ENCODE measurements at places on chromosomes 11 and 22.

GRCh38 chr11:28835790-28836189, 727.6 kb downstream of the METTL15 start:
- no peak for DNase-seq

DNA sequence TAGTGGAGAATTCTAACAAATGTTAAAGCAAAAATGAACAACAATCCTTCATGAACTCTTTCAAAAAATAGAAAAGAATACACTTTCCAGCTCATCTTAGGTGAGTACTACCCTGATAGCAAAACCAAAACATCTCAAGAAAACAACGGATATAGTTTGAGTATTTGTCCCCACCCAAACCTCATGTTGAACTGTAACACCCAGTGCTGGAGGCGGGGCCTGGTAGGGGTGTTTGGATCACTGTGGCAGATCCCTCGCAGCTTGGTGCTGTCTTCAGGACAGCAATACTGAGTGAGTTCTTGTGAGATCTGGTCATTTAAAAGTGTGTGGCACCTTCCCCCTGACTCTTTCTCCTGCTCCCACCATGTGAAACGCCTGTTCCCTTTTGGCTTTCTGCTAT, 27.0 kb downstream of the NCAPD3 start:
- DNase-seq = no peak

- DNase-seq = no peak
Measured at GRCh38 chr22:45470871-45471270, 31.8 kb upstream of the FBLN1 start.

GRCh38 chr11:128581561-128582272, 5.6 kb downstream of the ETS1 start:
- no peak for DNase-seq

DNA sequence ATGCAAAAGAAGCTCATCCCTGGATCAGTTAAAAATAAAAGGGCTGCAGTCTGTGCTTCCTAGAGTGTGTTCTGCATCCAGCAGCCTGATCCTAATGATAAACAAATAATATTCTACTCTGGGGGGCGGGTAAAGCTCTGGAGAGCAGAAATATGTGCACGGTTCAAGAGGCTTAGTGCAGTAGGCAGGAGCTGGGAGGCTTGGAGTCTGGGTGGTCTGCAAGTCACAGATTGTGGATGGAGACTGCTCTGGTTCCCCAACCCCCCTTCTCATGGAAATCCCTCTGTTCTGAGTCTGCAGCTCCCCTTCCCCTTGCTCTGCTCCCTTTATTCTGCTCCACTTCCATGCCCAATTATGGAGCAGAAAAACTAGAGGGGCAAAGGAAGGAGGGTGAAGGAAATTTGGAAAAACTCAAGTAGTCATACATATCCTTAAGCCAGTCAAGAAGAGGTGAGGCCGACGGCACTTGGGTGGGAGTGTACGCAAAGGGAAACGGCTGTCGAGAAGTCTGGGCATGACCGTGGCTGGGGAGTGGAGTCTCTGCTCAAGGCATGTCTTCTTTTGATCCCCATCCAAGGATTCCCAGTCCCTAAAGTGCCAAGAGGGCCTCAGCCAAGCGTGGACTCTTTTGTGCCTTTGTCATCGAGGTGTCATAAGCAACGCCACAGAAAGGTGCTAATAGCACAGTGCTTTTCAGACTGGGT, 16.3 kb upstream of the CLMP start:
- DNase-seq = no peak

- DNase-seq = no peak
Measured at GRCh38 chr11:126035718-126036117, 26.9 kb downstream of the CDON start.

DNA sequence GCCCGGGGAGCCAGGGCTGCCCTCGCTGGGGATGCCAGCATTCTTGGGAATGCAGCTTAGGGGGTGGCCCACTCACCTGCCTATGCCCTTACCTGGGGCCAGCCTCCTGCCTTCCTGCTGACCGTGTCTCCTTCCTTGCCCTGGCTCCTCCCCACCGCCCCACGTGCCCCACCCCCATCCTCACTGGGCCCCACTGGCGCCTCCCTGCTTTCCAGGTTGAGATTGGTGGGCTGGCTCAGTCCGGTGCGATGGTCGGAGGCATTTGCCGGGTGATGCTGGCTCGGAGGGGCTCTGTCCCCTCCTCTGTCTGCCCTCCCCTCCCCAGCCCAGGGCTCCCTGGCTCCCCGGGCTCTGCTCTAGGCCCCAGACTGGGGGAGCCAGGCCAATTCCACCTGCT, 34.1 kb upstream of the GRAMD4 start:
- DNase-seq = no peak

DNA sequence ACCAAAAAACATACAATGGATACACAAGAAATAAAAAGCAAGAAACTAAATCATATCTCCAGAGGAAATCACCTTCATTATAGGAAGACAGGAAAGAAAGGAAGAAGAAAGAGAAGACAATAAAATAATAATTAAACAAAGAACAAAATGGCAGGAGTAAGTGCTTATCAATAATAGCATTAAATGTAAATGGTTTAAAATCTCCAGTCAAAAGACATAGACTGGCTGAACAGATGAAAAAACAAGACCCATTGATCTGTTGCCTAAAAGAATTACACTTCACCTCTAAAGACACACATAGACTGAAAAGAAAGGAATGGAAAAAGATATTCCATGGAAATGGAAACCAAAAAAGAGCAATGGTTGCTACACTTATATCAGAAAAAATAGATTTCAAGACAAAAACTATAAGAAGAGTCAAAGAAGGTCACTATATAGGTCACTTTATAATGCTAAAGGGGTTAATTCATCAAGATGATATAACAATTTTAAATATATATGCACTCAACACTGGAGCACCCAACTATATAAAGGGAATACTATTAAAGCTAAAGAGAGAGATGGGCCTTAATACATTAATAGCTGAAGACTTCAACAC, 118.4 kb upstream of the SESN3 start:
- DNase-seq = no peak

GRCh38 chr11:116510886-116511650, 261.7 kb downstream of the BUD13 start:
- DNase-seq = no peak

DNA sequence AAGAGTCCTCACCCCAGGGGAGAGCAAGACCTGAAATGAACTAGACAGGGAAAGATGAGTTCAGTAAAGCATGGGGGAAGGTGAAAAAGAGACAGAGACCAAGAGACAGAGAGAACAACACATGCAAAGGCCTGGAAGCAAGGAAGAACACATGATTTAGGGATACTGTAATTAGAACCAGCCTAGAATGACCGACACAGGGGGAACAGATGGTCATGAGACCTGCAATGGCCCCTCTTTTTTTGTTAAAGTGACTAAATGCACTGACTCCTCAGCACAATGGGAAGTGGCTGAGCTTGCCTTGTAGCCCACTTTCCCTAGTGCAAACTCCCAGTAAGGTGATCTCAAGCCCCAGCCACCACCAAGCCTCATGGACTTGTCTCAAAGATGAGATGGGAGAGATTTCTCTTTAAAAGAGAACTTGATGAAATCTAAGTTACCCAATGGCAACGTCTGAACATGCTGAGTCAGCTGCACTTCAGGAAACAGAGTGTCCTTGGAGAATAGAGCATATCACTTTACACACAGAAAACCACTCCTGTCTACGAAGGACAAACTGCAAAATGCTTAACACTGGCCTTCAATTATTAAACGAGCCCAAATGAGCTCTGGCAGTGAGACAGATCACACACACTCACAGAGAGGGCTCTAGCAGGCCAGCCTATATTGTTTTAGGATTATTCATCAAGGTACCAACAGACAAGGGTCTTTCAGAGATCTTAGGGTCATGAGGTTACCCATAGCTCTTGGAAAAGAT, 91.0 kb downstream of the SERGEF start:
- DNase-seq = no peak

- DNase-seq = no peak
Measured at GRCh38 chr11:90284171-90284570, 61.3 kb upstream of the CHORDC1 start.

GRCh38 chr11:12629601-12630313, 44.5 kb upstream of the TEAD1 start:
- no peak for DNase-seq

DNA sequence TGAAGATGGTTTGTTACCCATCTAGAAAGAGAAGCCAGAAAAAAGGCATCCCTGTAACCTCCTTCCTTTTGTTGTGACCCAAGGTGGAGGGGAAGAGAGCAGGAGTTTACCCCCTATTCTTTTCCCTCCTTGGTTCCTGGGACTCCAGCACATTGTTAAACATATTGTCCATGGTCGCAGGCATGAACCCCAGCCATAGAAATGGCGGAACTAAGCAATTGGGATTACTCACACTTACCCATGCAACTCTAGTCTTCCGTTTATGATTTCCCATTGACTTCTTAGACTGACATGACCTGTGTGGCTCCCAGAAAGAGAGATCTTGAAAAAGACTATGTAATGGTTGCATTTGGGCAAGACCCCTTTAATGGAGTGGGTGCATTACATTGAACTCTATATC, 45.4 kb downstream of the OR4C46 start:
- no peak for DNase-seq

GRCh38 chr11:34774604-34775003, 141.6 kb downstream of the APIP start:
- DNase-seq = no peak

DNA sequence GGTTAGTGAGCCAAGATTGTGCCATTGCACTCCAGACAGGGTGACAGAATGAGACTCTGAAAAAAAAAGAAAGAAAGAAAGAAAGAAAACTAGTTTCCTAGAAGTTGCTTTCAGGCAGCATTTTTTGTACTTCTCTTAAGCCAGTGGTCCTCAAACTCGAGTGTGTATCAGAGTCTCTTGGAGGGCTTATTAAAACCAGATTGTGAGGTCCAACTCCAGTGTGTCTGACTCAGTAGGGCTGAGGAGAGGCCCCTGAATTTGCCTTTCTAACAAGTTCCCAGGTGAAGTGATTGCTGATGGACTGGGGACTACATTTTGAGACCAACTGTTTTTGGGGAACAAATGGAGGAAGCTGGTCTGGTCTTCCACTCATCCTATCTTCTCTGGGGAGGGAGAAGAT, 57.5 kb upstream of the VSTM5 start:
- no peak for DNase-seq

DNA sequence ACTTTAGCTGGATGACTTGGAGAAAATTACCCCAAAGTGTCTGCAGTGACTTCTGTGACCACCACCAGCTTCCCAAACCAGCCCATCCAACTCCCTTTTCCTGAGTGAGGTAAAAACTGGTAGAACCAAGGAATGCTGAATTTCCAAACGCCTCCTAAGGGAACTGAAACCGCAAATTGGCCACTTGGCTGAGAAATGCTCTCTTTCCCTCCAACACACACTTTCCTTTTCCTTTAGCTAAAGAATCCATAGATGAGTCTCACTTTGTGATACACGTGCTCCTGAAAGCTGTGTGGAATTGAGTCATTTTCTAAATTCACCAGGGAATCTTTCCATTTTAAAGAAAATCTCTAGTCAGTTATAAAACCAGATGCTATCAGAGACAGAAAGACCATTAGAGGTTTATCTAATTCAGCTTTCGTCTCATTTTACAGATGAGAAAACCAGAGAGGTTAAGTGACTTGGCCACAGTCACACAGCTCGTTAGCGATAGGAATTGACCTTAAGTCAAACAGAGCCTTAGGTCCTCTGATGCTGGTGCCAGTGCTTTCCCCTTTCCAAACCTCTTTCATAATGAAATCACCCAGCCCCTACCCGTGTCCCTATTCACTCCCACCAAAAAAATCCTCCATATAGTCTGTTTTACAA, 137.2 kb downstream of the COMMD9 start:
- DNase-seq = no peak

DNA sequence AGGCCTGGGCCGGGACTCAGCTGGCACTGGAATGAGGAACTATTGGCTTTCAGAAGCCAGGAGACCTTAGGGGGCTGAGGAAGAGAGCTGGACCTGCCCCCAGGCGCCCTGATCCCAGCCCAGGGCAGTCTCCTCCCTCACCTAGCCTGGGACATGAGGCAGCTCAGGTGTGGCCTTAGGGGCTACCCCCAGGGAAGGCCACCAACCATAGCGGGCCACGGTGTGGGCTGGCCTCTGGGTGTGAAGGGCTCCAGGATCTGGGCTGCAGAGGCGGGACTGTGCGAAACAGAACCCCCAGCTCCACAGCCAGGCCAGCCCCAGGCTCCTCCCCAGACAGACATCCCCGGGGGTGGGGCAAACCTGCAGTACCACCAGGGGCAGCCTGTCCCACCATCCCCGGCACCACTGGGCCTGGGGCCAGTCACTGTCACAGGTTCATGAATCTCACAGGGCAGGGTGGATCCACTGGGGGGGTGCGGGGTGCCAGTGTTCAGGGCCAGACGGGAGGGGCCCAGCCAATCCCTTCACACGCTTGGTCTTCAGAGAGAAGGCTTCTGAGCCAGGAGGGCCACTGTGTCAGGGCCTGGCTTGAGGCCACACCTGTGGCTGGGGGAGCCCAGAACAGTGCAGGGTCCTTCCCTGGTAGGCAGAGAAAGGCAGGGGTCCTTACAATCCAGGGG, 3.5 kb downstream of the PLXNB2 start:
- DNase-seq = no peak

DNA sequence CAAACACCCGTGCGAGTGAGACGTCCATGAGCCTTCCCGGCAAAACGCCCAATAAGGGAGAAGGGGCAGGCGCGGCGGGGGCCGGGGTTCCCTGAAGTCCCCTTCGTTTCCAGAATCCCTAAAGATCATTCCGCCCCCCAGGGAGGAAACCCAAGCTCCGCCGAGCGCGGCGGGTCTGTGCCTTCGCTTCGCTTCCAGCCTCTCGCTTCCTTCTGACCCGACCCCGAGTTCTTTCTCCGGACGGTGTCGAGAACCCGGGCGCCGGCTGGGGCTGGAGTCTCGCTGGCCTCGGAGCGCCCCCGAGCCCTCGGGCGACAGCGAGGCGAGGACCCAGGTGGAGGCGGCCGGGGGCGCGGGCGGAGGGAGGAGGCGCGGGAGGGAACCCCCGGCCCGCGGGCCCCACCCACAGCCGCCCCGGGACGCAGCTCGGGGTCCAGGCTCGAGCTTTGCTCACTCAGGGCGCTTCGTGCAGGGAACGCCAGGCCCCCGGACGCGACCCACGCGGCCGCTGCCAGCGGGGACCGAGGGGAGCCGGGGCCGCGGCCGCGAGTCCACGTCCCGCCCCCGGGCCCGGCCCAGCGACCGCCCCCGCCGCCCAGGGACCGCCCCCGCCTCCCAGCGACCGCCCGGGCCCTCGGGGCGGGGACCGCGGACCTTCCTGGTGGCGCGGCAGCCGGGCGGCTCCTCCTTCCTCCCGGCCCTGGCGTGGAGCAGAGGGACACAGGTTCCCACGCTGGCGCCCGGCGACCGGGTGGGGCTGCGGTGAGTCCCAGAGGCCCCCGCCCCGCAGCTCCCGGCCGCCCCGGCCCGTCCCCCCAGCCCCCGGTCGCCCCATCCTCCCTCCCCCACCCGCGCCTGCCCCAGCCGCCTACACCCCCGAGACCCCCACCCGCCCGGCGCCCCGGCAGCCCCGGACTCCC, at the start of gene PGGHG:
PGGHG (plus strand) TSS at position 649 of the 920 bp plus-strand sequence. CDS start 691 bp downstream, outside the sequence.
- DNase-seq = no peak
